Activated CD4-positive, alpha-beta T cell treated with anti-CD3 and anti-CD28 coated beads, Interleukin-2, amount 10 ng/mL, durations not matched to agents 24 days and 14 days (primary cell): ENCODE measurements at places on chromosomes 5 and 9.
A peak's percentile ranks its signal among the peaks of the same experiment; 100 is the strongest.

DNA sequence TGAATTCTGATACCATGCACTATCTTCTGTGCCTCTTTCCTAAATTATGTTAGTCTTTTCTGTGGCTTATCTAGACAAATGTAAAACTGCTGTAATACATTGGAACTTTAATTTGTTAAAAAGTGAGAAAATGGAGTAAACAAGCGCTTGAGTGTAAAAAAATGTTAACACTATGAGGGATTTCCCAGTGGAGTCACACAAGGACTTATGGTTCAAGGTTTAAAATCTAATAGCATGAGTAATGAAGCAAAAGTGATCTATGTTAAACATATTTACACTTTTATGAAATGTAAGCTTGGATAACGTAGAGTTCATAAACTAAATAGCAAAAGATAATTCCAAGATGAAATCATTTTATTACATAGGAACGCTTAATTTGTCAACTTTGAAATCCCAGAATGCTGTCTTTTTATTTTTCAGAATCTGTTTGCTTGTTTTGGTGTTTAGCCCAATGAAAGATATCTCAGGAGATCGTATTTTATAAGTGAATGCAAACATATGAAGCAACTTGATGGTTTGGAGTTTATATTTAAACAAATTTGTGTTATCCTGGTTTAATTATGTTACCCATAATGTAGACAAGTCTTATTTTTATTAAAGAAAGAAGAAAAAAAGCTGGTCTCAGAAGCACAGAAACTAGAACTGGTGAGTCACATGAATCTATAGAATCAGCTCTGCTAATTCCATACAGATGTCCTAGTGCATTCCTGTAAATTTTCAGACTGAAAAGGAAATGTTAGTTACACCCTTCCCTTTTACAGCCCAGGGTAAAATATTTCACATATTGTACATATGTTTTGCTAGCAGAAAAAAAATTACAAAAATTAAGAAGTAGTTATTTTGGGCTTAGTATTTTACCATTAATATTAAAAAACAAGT is 34.2 kb upstream of the FBN2 start:
- no peak for DNase-seq

DNA sequence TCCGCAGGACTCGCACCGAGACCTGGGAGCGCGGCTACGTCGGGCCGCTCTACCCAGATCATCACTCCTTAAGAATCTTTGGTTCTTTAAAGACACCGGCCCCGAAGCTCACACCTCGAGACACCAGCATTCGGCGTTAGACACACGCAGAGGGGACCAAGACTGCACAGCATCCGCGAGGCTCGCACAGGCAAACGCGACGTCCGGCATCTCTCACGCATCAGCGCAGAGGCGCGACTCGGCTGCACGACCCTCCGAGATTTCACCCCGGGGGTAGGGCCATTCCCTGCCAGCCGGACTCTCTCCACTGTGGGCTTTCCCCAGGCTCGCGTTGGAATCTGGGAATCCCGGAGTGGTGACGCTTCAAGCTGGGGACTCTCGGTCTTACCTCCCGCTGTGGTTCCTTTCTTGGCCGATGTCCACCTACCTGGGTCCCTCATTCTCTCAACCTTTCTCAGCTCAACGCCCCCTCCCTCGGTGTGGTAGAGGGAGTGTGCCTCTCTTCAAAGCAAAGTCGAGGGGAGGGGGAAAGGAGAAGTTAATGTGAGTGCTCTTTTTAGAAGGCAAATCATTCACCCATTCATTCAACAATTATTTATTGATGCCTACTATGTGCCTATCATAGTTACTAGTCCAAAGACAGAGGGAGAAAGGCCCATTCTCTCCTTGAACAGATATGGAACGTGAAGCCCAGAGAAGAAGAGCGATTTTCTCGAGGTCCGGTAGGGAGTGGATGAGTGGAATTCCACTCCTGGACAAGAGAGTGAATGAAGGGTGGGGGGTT is 1.3 kb upstream of the HAND1 start:
- peak; percentile 65 for DNase-seq

DNA sequence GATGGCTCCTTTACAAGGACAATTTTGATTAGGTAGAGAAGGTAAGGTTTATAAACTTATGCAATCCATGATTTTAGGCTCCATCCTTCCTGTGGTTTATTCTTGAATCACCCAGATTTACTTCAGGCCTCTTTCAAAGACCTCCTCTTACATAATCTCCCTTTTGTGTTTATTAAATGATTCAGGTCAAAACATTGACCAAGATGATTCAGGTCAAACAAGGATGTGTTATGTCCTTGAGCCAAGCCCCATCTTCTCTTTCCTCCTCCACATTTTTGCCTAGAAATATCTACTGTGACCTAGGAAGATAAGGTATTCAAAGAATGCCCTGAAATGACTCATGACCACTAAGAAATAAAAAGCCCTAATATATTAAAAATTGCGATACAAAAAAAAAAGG is 31.8 kb upstream of the TLR4 start:
- no peak for DNase-seq

GRCh38 chr5:58149345-58149744 is 310.5 kb downstream of the PLK2 start:
- no peak for DNase-seq

- peak; percentile 83 for DNase-seq
These were observed 27.1 kb upstream of the SLC6A19 start for GRCh38 chr5:1174122-1174936.

GRCh38 chr9:95261890-95262289 is 55.6 kb downstream of the FANCC start:
- DNase-seq: no peak

DNA sequence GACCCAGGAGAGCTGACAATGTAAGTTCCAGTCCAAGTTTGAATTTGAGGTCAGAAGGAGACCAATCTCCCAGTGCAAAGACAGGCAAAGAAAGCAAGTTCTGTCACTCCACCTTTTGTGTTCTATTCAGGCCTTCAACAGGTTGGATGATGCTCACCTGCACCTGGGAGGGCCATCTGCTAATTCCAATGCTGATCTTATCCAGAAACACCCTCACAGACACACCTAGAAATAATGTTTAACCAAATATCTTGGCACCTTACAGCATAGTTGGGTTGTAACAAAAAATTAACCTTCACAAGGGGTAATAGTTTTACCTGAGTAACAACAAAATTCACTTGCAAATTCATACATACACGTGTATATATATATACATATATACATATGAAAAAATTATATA is 190.8 kb downstream of the DIRAS2 start:
- no peak for DNase-seq

GRCh38 chr5:129426071-129426470 is 34.0 kb upstream of the ADAMTS19 start:
- no peak for DNase-seq

DNA sequence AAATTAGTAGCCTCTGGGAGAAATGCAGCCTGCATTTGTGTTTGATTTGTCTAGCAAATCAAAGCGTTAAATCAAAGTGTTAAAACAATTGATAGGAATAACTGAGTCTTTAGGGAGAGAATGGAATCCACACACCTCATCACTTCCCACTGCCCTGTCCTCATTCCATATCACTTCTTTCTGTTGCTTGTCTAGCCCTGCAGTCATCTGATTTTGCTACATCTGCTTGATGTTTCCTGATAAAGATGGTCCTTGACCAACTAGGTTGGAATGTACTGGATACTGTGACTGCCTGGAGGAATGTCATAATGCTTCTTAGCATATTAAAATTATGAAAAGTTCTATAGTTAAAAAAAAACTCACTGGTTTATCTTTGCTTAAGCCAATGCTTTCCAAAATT is 119.9 kb downstream of the DOCK2 start:
- no peak for DNase-seq

DNA sequence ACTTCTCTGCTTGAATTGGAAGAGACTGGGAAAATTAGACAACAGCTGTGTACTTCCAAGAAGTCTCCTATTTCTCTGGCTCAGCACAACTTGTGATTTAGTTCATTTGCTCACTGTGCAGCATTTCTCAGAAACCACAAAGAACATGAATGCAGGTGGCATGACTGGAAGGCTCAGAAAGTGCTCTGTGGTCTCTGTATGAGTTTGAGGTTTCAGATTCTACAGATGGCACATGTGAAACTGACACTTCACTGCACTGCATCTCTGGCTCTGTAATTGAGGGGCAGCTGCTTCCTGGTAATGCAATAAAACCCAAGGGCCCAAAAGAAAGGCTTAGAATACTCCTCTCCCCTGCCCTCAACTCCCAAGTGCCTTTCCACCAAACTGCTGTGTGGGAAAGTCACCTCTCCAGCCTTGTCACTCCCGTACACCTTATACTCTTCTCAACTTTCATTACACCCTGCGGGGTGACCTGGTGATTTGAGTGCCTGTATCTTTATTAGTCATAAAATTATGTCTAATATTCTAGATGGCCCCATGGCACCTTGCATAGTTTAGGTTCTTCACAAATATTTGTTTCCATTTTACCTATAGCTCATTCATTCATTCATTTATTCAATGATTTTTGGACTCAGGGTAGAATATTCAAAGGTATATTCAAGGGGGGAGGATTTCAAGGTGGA is 82.5 kb downstream of the ESM1 start:
- peak; percentile 89 for DNase-seq

DNA sequence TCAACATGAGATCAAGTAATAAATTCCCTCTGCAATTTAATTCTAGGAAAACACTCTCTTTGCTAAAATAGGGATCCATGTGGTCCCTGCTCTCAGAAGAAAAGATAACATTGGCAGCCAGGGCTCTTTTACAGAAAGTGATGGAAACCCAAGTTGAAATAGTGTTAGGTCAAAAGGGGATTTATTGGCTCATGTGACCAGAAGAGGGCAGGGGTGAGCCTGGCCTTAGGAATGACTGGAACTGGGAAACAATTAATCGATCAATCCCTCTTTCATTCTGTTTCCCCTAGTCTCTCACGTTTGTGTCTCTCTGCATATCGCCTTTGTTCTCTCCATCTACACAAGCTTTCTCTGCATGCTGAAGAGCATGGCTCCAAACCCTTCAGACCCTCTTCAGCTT is 58.3 kb upstream of the ALDH1B1 start:
- DNase-seq: no peak

DNA sequence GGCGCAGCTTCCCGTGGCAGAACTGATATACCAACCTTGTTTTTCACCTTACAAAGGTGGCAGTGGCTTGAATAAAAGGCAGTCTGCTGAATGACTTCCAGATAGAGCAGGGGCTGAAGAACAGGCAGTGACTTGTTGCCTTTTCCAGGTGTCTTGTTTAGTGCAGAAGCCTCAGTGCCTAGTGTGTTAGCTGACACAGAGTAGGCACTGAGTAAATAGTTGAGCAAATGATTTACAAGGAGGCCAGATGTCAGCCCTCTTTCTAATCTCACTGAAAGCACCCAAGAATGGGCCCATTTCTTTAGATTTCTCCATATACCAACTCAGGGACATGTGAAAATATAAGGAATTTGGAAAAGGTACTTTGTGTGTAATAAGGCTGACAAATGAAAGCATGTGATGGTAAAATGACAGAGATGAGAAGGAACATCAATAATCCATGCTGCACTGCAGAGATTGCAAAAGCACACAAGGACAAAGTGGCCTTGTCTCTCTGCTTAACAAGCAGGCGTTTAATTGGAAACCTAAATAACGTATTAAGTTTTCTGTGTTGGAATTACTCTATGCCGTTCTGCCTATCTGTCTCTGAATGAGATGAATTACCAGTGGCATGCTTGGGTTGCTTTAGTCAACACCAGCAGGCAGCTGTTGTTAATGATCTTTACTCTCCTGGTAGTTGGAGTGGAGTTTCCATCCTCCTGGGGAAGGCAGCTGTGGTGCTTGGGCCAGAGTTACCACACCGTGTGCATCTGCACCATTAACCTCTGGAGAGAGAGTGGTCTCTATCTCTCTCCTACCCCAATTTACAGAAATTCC is 360.1 kb upstream of the C9orf72 start:
- DNase-seq: no peak
